Effector memory CD4-positive, alpha-beta T cell (primary cell): ENCODE measurements at places on chromosomes 1 and 21.

GRCh38 chr1:5879421-5879820, 112.8 kb downstream of the NPHP4 start:
- DNase-seq, result no peak

- DNase-seq, result no peak
These were observed 167.7 kb downstream of the PLPP3 start for GRCh38 chr1:56411484-56412180.

- DNase-seq, result no peak
These were observed 23.4 kb downstream of the PRKCZ start for GRCh38 chr1:2073382-2074230.

- no peak for DNase-seq
These were observed 24.3 kb downstream of the CA6 start for GRCh38 chr1:8969937-8970336.

DNA sequence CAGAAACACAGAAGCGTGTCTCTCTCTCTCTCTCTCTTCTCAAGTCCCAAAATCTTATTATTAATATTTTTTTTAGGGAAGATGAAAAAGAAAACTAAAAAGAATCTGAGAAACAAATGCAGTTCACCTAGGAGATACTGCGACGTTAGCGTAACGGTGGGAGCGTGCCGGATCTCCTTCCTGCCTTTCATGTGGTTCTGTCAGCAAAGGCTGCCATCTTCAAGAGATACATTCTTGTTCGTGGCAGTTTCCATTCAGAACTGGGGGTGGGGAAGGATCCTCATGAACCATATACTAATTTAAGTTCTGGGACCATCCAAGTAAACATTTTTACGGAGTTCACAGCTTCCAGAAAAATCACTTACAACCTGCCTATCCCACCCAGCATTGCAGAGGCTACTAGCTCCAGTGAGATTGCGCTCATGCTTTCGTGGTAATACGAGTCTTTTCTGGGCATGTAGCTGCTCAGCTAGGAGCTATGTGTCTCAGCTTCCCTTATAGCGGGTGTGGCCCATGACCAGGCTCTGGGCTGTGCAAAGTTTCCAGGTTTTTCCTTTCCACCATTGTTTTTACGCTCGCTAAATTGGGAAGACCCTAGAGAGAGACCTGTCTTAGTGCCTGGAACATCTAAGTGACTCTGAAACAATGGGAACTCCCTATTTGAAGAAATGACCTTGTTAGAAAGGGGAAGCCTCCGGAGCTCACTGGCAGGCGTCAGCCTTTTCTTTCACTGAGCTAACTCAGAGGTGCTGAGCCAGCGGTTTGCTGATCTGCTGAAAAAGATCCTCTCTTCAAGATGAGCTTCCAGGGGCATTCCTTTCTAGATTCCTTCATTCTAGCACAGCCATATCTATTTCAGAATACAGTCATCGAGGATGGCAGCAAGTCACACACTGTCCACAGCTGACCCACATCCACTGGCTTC, 17.3 kb downstream of the SLAMF1 start:
- DNase-seq, result peak; percentile 75

- DNase-seq, result no peak
These were observed 3.7 kb upstream of the KLF18 start for GRCh38 chr1:44144962-44145756.

GRCh38 chr1:242467556-242468145, 56.8 kb downstream of the PLD5 start:
- DNase-seq, result no peak

DNA sequence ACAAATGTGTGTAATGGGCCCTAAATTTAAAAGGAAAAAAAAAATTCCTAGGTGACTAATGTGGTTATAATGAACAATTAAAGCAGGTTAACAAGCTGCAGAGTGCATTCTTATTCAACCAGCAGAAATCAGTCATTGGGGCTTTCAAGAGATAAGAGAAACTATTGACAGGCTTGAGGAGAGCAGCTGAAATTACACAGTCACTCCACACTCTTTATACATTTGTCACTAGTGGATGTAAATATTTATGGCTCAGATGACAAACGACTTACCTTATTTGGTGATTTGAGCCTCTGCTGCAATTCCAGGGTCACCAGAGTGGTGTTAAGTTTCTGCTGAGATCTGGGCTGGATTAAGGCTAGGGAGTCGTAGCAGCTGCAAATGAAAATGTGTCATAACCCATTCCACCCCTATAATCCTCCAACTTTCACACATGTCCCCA, 896.3 kb downstream of the TTLL7 start:
- no peak for DNase-seq

DNA sequence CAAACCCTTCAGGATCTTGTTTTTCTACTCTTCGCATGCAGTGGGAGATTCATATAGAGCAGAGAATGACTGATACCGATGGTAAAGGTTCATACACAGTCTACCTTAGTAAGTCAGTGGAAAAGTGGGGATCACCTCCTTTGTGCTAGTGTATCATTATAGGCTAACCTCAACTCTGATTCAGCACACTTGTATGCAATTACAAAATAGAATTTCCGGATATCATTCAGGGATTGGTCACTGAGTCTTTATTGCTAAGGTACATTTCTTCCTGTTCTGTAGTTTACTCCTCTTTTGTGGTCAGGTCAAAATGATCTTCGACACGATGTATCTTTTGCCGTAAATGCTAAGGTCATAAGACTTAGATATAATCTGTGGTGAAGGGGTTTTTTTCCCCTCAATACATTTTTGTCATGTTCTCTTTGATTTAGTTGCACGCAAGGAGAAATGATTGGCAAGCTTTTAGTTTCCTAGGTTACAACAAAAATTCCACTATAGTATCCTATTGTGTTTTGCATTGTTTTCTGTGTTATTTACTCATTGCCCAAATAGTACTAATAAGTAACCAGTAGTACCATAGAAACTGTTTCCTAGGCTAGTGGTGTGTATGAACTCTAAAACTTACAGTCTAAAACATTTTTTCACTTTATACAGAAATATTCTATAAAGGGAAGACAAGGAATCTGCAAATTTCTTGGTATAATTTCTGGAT, 35.7 kb upstream of the PLA2G4A start:
- no peak for DNase-seq
